ENCODE measurements at places on chromosomes 5 and 9.

- no peak for DNase-seq
Measured at GRCh38 chr9:101388507-101388993, 3.7 kb upstream of the BAAT start.

- DNase-seq: no peak
Measured at GRCh38 chr5:3428334-3428733, 167.3 kb upstream of the IRX1 start.

DNA sequence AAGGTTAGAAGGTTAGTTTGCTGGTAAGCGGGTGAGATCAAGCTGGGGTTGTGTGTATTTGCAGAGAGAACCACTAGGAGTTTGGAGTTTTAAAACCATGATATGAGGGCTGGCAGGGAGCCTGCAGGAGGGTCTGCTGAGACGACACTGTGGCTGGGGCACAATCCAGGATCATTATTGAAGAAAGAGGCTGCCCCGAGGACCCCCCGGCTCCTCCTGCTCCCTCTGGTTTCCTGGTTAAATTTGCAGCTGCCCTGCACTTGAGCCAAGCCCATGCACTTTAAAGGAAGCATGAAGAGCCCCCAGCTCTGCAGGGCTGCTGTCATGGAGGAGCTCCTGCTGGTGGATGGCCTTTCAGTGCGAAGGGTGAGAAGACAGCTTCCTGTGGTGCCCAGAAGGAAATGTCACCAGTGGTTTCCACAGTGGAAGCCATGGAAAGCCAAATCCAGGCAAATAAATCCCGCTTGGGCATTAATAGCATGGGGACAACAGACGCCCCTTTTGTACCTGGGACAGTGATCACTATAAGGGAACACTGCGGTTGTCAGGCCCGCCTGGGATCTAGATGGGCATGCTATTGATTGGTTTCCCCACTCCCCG lies 140.7 kb downstream of the NSG2 start:
- no peak for DNase-seq

- no peak for DNase-seq
Measured at GRCh38 chr5:11777096-11777495, 127.2 kb downstream of the CTNND2 start.

GRCh38 chr9:105355781-105356180 lies 92.1 kb upstream of the FSD1L start:
- no peak for DNase-seq

DNA sequence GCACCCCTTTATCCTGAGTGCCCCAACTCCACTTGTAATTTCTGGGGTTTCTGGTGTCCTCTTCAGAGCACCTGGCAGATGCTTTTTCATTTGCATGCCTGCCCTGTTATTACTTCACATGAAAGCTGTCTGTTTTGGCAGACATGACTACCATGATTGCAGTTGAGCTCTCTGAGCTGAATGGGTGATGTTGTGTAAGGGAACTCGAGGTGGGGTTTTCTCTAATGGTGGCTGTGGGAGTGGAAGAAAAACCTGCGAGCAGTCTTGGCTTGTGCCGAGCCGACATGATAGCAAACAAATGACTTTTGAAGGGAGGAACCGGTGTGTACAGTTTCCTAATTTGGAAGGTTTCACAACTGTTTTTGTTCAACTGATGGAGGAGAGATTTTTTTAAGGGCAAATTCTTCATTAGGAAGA lies 196.2 kb downstream of the AOPEP start:
- no peak for DNase-seq

GRCh38 chr5:6452622-6453504 lies 4.2 kb downstream of the UBE2QL1 start:
- no peak for DNase-seq

- no peak for DNase-seq
Measured at GRCh38 chr5:100306000-100306399, 229.2 kb upstream of the FAM174A start.

- no peak for DNase-seq
Measured at GRCh38 chr5:58898538-58898937, 315.7 kb downstream of the RAB3C start.
